ENCODE measurements at places on chromosomes 5 and 9. TPM values are rescaled to one million over a fixed set of nuclear protein-coding genes. Genes with fewer than 3 reads are reported as not detected.

GARIN3 gene
- 0.25 TPM for total RNA-seq

OBP2B gene
- total RNA-seq: not detected

PCA3 gene
- total RNA-seq: not detected

GADD45G gene
- 3.2 TPM for total RNA-seq

LCN9 gene
- not detected for total RNA-seq

AGXT2 gene
- total RNA-seq: not detected

FAM114A2 gene
- 28.8 TPM for total RNA-seq

GHR gene
- total RNA-seq: not detected

AMBP gene
- total RNA-seq: not detected

C9orf50 gene
- total RNA-seq: not detected

TLR4 gene
- not detected for total RNA-seq

SLC46A2 gene
- total RNA-seq: not detected

PCDHA8 gene
- total RNA-seq: not detected

PAEP gene
- not detected for total RNA-seq

TAF11L5 gene
- total RNA-seq: not detected

CDH18 gene
- total RNA-seq: not detected

CDKN2A gene
- total RNA-seq: 3.9 TPM

PRDM9 gene
- total RNA-seq: not detected

EPB41L4B gene
- total RNA-seq: 0.32 TPM

ANKRD31 gene
- total RNA-seq: 0.50 TPM

IRX1 gene
- not detected for total RNA-seq

SPAG8 gene
- 1.0 TPM for total RNA-seq

POLR1E gene
- total RNA-seq: 81.2 TPM

TRPM3 gene
- total RNA-seq: not detected

CDX1 gene
- total RNA-seq: not detected

SHOC1 gene
- total RNA-seq: not detected

PCYOX1L gene
- total RNA-seq: 22.3 TPM

PLCXD3 gene
- not detected for total RNA-seq

CATSPER3 gene
- 0.17 TPM for total RNA-seq

FBP2 gene
- total RNA-seq: not detected
